Foreskin keratinocyte (primary cell): ENCODE measurements at places on chromosomes 13 and 19.

GRCh38 chr13:111856571-111856970, 210.4 kb upstream of the SOX1 start:
- no peak for DNase-seq

GRCh38 chr13:73075546-73075945, 16.7 kb downstream of the KLF5 start:
- no peak for DNase-seq

DNA sequence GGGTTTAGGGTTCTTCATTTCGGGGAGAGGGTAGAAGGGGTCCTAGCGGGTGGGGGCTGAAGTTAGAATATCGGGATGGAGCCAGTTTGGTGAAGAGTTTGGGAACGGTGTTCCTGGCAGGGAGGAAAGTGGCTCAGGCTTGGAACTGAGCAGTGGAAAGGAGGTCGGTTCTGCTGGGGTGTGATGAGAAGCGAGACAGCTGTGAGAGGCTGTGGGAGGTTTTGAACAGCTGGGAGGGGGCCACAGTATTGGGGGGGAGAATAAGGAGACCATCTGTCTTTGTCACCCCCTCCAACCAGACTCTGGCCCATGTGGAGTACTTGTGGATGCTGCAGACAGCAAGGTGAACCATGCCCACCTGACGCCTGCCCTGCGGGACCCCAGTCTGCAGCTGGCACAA, 1.0 kb upstream of the TM6SF2 start:
- no peak for DNase-seq

- DNase-seq = no peak
Observed at GRCh38 chr19:39218230-39219007, 14.4 kb upstream of the SYCN start.

DNA sequence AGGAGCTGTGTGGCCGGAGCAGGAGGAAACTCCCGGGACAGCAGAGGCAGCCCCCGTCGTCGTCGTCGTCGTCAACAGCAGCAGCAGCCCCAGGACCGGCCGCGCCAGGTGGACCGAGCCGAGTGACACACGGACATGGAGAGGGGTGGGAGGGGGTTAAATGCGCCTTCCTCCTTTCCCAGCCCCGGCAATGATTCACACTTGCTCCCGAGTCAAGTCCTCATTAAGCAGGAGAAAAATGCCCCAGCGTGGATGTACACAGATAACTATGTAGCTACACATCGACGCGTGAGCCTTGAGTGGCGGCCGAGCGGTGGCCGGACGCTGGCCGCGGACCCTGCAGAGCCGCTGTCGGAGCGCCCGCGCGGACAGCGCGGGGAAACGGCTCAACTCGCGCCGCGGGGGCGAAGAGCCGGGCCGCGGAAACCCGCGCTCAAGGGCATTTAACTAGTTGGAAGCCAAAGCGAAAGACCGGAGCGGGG, 645 bp downstream of the UBL3 start:
- DNase-seq = peak; percentile 64

GRCh38 chr13:78401873-78402707, 201.3 kb downstream of the POU4F1 start:
- no peak for DNase-seq

GRCh38 chr19:15974856-15975255, 26.0 kb downstream of the OR10H4 start:
- no peak for DNase-seq

DNA sequence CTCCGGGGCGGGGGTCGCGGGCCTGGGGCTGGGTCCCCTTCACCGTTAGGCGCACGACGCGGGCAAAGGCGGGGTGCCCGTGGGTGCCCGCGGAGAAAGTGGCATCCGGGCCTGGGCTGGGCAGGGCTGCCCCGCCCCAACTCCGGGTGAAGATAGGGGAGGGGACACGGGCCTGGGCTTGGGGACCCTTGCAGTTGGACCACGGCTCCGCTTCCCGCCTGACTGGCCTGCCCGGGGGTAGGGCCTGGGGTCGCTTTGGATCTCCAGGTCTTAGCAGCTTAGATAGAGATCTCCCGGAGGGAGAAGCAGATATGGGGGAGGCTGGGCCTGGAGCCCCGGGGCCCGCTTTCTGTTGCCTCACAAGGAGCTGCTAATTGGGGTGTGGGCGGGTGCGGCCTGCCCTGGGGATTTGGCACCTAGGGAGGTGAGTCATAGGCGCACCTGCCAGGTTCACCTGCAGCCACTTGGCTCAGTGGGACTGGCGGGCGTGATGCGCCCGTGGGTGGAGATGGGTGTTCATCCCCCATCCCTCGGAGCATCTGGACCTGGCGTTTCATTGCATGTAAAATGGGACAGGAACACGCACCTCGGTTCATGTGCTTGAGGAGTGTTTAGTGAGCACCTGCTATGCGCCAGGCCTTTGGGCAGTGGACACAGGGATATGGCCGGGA, 585 bp downstream of the MAP1S start:
- no peak for DNase-seq

DNA sequence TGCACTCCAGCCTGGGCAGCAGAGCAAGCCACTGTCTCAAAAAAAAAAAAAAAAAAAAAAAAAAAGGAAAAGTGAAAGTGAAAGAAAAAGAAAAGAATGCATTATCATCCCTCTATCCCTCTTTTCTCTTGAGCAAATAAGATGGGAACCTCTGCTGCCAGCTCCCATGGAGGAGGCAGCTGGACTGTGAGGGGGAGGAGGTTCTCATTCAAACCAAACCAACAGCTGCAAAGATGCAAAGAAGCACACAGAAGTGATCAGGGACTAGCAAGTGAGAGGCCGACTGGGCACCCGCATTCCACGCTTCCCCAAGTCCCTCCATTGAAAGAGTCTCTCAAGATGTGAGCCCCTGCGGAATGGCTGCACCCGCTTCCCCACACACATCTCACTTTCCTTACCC, 63.5 kb downstream of the TSHZ3 start:
- DNase-seq = no peak

DNA sequence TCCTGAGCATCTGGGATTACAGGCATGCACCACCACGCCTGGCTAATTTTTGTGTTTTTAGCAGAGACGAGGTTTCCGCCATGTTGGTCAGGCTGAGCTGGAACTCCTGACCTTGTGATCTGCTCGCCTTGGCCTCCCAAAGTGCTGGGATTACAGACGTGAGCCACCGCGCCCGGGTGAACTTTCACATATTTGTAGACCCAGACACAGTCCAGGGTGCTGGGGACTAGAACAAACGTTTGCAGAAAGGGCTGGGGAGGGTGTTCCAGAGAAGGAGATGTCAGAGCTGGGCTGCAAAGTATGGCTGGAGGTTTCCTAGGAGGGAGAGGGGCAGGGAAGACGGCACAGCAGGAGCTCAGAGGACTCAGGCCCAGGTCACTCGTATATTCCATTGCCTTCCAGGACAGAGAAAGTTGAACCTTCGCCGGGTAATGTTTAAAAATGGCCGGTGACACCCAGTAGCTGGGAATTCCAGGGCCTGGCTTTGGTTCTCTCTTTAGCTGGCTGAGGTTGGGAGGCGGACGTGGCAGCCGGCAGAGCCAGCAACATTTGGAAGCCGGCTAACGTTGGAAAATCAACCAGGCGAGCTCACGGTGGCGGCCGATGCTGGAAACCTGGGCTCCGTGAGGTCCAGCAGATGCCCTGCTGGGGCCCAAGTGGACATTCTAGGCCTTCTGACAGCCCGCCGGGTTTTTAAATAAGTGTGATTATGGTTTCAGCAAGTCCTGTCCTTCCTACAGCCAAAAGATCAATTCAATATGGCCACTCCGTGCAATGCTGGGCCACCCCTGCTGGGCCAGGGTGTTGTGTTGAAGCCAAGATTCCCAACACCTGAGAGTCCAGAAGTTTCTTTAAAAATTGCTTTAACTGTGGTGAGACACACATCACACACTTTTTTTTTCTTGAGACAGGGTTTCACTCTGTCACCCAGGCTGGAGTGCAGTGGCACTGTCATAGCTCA, 41.5 kb downstream of the NFIC start:
- DNase-seq = no peak

- no peak for DNase-seq
Observed at GRCh38 chr19:51144482-51145045, 2.5 kb downstream of the SIGLEC7 start.

- DNase-seq = peak; percentile 93
Observed at GRCh38 chr13:33213024-33213768, 72.4 kb downstream of the STARD13 start.

- DNase-seq = peak; percentile 44
Observed at GRCh38 chr13:109698779-109699178, 87.6 kb downstream of the IRS2 start.

DNA sequence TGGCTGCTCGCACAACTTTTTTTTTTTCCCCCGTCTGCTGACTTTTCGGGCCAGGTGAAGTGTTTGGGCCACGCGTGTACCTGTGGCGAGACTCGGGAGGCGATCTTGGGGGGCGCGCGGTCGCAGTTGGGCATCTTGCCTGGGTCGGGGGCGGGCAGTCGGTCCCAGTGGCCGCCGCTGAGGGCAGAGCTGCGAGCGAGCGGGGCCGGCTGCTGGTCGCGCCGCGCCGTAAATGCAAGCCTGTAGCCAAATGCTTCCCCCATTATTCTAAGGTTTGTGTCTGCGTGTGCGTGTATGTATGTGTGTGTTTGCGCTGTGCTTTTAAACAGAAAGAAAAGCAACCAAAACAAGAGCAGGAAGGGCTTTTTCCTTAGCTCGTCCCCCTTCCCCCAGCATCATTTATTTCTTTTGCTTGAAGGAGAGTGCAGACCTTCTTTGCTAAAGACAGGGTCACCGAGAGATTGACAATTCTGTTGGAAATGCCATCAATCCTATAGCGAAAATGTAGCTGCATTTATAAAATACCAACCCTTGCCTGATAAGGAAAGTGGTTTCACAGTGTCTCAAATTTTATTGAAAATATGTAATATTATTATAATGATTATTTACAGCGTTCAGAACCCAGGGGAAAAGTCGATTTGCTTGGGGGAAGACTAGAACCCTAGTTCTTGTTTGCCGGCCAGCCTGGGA, 143.2 kb upstream of the ZNF536 start:
- DNase-seq = no peak

DNA sequence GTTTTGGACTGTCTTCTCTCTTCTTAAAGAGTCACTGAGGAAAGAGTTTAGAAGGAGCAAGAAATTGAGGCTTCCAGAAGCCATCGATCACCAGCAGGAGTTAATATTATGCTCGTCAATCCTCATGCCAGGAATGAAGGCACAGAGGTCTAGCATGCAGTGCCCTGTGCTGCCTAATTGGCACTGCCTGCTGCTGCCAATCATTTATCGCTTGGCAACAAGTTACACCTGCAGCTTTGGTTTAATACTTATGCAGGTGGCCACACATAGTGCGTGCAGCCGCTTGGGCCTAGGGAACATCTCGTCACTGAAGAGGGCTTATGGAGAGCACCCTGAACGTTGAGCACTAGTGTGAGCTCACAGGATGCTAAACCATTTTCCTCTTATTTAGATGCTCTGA, 2.7 kb upstream of the SOX1 start:
- no peak for DNase-seq

GRCh38 chr13:101930331-101930730, 471.5 kb downstream of the FGF14 start:
- no peak for DNase-seq

DNA sequence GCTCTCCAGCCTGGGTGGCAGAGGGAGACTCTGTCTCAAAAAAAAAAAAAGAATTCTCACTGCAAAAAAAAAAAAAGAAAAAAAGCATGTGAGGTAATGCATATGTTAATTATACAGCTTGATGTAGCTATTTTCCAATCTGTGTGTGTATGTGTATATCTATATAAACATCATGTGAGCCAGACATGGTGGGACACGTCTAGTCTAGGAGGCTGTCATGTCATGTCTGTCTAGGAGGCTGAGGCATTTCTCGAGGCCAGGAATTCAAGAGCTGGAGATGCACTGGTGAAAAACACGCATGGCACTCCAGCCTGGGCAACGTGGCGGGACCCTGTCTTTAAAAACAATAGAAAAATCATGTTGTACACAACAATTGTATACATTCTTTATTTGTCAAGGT, 6.9 kb upstream of the SBK3 start:
- peak; percentile 47 for DNase-seq
